ENCODE measurements at places on chromosomes 5 and 9. TPM values are rescaled to one million over a fixed set of nuclear protein-coding genes. Genes with fewer than 3 reads are reported as not detected.
A peak's percentile ranks its signal among the peaks of the same experiment; 100 is the strongest.

GRCh38 chr9:127612939-127613582 lies 984 bp downstream of the STXBP1 start:
- peak; percentile 77 for DNase-seq

Gene FYB1
- not detected for total RNA-seq

DNA sequence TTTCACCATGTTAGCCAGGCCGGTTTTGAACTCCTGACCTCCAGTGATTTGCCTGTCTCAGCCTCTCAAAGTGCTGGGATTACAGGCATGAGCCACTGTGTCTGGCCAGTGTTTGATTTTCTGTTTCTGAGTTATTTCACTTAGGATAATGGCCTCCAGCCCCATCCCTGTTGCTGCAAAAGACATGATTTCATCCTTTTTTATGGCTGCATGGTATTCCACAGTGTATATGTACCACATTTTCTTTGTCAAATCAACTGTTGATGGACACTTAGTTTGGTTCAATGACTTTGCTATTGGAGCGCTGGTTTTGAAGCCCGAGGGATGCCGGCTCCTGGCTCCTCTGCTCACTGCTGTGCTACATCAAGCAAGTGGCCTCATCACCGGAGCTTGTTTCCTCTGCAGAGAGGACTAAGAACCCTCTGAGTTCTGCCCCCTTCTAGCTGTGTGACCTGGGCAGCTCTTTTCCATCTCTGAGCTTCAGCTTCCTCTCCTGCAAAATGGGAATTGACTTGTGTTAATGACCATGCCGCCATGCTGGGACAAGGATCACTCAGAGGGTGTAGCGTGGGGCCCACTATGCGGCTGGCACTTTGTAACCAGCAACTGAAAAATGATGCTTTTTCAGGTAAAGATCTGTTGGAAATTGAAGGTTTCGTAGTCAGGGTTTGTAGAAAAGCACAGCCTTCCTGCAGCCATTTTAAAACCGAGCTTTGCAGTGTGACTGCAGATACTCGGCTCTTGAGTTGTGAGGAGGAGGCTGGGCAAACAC lies 4.6 kb upstream of the NEURL1B start:
- DNase-seq = no peak

Gene SLC6A7
- total RNA-seq = not detected

GRCh38 chr9:77128125-77128789 lies 49.1 kb upstream of the VPS13A start:
- DNase-seq = no peak

DNA sequence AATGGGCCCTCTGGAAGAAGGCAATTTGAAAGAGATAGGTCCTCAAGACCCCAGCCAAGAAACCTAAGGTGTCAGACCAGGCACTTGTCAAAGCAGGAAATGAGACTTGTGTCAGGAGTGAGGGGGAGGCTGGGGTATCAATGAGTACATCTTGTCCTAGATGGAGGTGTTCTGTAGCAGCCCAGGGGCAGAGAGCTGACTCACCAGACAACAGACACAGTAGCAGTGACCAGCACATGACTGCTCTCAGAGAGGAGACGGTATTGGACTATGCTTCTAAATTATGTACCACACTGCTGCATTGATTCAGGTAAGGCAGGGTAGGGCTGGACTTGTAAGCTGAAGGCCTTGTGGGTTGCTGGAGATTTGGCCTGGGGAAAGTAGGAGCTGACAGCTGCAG lies 551.2 kb upstream of the KLF4 start:
- DNase-seq = no peak

Gene SOX30
- total RNA-seq = not detected

DNA sequence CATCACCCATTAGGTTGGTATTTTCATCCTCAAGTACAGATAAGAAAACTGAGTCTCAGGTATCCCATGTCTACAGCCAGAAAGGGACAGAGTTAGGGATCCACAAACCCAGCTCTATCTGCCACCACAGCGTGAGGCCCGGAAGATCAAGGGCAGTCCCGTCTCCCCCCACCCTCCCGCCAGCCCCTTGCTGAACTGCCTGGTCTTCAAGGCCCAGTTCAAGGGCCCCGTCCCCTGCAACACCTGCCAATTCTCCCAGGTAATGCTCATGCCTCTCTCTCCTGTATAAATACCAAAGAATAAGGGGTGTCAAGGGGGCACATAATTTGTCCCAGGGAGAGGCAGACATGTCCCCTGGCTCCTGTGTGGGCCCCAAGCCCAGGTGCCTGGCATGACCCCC lies 50.7 kb downstream of the AK8 start:
- no peak for DNase-seq

DNA sequence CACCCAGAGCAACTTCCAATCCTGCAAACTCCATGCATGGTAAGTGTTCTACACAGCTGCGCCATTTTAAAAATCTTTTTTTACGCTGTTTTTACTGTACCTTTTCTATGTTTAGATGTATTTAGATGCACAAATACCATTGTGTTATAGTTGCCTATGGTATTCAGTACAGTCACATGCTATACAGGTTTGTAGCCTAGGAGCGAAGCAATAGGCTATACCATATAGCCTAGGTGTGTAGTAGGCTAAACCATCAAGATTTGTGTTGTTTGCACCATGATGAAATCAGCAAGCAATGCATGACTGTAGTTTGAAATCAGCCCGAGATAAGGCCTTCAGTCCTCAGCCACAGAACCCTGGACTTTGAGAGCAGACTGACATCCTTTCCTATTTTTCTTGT lies 101.2 kb downstream of the LIX1 start:
- no peak for DNase-seq

Gene SIL1
- total RNA-seq = 15.9 TPM

DNA sequence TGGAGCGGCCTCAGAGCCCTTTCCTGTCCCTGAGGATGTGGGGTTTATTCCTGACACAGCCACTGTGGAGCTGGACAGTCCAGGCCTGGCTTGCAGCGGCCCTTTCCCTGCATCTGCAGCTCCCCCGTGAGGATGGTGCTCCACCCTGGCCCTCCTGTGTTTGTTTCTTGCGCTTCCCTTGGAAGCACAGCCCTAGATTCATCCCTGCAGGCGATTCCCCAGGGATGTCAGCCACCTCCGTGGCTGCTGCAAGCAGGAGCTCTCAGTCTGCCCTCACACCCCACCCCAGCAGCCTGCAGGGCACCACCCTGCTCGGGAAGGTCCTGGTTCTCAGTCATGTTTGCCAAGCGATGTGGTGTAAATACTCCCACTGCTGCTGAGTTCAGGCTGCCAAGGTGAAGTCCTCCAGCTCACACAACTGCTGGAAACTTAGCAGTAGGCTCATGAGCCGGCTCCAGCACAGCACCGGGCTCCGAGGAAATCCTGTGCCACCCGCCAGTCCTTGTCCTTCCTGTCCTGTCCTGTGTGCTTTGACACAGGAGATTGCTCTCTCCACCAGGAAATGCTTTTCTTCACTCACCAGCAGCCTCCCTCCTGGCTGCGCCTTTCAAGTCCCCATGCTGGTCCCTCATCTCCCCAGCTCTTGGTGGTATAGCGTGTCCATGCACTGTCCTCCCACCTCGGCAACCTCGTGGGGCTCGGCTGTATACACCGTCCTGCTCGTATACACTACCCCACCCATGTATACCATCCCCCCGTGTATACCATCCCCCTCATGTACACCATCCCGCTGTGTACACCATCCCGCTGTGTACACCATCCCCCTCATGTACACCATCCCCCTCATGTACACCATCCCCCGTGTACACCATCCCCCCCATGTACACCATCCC lies 16.2 kb downstream of the ROPN1L start:
- DNase-seq = peak; percentile 67

DNA sequence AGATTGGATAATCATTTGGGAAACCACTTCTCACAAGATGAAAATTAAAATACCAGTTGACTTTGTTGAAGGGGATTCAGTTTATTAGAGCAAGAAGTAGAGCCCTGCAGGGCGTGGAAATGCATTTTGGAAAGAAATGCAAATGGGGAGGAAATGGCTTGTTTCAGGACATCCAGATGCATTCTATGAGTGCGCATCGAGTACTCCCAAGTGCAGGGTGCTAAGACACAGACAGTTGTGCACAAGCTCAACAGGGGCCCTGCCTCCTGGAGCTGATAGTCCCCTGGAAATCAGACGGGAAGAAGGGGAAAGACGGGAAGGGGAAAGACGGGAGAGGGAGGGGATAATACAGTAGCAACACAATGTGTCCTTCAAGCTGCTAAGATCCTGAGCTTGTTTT lies 64.0 kb downstream of the NSUN2 start:
- no peak for DNase-seq

GRCh38 chr9:129335464-129336129 lies 157.5 kb upstream of the IER5L start:
- no peak for DNase-seq

- DNase-seq = no peak
Observed at GRCh38 chr5:112965733-112966306, 10.8 kb upstream of the DCP2 start.

DNA sequence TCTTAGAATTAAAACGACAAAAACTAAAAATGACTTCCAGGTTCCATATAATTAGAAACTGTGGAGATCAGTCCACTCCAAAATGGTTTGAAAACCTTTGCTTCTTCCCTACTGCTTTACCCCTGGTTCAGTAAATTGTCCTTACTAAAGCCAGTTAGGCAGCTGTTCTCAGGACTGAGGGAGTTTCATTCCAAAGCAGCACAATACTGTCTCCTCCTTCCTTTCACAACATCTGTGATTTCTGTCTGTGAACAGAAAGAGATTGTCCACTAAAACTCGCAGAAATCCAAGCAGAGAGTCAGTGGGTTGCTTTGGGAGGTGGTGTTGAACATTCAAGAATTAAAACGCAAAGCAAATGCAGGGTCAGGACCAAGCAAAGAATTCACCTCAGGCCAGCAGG lies 740.8 kb upstream of the ZNF608 start:
- no peak for DNase-seq

DNA sequence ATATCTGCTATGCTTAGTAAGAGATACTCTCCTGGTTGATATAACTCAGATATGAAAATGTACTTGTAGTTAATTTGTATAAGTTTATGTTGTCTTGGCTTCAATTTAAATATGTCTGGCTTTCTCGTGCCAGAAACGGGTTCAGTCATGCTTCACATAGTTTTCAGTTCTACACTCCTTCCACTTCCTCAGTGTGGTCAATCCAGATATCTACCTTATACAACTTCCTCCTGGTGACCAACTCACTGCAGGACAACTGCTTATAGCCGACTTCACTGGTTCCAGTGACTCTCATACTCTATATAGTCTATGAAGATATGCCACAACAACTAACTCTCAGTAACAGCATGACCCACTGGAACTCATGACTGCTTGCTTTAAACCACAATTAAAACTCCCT lies 690.4 kb downstream of the SLCO4C1 start:
- DNase-seq = no peak

DNA sequence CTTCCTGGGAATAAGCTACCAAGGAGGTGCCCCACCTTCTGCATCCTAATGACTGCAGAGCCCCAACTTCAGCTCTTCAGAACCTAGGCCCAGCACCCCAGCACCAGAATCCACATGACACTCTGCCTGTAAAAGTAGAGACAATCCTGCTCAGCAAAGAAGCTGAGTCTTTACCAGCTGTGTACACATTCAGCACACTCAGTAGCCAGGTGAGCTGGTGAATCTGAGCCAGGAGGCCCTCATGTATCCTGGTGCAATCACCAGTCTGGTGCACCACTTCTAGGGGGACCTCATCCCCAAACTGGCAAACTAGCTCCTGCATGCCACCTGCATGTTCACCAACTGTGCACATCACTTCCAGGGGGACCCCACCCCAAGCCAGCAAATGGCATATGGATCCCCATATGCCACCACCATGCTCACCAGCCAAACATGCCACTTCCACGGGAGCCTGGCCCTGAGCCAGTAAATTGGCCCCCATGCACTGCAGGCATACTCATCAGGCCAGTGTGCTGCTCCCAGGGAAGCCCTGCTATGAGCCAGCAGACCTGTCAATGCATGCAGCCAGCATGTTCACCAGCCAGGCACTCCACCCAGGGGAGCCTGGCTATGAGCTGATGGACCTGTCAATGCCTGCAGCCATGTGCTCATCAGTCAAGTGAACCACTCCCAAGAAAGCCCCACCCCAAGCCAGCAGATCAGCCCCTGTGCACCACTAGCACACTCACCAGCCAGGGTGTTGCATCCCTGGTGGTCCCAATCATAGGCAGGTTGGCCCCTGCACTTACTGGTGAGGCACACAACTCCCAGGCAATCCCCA lies 15.6 kb upstream of the BTNL9 start:
- DNase-seq = no peak

DNA sequence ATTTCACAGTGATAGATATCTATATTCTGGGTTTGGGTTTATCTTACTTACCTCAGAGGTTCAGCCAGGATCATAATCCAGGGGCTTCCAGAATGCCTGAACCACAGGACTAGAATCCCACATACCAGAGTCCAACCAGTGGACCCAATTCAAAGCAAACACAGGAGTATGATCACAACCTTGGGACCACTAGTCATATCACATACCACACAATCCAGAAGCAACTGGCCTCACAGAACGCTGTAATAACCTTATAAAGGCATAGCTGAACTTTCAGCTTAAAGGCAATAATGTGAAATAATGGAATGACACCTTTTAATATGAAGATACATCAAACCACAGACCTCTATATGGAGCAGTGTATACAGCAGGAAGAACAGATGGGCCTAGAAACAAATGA lies 25.3 kb downstream of the RAPGEF6 start:
- DNase-seq = no peak

- DNase-seq = no peak
Observed at GRCh38 chr5:6218116-6218515, 160.2 kb downstream of the MED10 start.

DNA sequence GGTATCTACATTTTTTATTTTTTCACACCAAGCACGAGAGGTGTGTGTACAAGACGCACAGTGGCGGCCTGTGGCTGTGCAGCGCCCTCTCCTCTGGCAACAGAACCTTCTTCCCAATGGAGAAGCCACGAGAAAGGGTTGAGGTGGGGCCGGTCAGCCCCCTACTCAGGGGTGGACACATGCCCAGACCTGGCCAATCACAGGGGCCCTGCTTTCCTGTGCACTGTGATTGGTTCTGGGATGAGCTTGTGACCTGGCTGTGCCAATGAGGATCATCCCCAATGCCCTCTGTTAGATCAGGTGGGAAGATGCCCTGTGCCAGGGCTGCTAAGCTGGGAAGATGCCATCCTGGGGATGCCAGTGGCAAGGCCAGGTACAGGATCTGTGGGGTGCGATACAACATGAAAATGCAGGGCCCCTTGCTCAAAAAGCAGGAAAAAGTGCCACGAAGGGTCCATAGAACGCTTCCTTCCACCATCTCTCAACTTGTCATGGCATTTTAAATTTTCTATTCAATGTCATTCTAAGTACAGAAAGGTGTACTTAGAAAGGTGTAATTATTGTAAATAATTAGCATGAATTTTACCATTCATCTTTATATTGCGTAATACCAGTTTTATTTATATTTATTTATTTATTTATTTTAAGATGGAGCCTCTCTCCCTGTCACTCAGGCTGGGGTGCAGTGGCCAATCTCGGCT lies 15.4 kb downstream of the IER5L start:
- no peak for DNase-seq

GRCh38 chr5:174167080-174167910 lies 121.8 kb downstream of the NSG2 start:
- no peak for DNase-seq

All from glutamatergic neuron (in vitro differentiated cells).